ENCODE measurements at places on chromosomes 11 and 22. TPM values are rescaled to one million over a fixed set of nuclear protein-coding genes. Genes with fewer than 3 reads are reported as not detected.

DNA sequence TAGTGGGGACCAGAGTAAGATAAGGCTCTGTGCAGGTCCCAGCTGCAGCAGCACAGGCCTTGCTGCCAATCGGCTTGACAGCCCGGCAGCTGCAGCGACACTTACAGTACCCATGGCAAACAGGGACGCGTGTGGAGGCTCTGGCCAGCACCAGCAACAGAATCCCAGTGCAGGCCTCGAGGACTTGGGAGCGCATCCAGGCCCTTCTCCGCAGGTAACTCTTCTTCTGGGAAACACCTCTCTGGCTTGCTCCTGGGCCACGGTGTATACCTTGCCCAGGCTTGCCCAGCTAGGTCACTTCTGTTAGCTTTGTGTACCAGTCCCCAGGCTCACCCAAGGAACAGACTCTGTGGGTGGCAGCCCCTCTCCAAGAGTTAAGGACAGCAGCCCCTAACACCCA is 126.7 kb downstream of the CTTN start:
- DNase-seq: no peak

DNA sequence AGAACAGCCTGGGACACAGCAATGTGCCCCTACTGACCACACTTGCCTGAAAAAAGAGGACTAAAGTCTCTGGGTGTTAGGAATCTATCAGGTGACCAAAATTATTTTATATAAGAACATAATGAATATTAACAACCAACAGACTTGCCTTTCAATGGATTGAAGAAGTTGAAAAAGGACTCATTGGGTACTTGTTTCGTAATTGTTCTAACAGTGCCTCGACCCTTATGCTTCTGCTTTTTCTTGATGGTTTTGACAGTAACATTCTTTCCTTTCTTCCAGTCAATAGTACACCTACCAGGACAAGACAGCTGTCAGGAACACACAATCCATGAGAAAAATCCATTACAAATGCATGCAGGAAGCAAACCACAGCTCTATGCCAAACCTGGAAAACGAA is 29.0 kb upstream of the PHLDA2 start:
- no peak for DNase-seq

DNA sequence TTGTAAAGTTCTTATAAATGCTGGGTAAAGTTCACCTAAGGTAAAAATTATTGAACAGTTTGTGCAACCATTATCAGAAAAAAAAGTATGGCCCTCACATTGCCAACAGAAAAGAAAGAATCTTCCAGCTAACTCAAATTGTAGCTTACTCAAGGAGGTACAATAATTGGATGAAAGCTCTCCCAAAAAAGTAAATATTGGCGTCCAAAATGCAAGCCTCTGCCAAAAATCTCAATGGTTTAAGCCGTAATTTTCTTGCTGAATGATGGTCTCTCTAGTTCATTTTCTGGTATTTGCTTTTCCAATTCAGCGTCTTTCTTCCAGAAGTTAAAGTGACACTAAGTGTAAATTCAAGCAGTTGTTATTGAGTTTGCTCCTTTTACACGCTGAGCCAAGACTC is 727.3 kb downstream of the LRRC4C start:
- no peak for DNase-seq

DNA sequence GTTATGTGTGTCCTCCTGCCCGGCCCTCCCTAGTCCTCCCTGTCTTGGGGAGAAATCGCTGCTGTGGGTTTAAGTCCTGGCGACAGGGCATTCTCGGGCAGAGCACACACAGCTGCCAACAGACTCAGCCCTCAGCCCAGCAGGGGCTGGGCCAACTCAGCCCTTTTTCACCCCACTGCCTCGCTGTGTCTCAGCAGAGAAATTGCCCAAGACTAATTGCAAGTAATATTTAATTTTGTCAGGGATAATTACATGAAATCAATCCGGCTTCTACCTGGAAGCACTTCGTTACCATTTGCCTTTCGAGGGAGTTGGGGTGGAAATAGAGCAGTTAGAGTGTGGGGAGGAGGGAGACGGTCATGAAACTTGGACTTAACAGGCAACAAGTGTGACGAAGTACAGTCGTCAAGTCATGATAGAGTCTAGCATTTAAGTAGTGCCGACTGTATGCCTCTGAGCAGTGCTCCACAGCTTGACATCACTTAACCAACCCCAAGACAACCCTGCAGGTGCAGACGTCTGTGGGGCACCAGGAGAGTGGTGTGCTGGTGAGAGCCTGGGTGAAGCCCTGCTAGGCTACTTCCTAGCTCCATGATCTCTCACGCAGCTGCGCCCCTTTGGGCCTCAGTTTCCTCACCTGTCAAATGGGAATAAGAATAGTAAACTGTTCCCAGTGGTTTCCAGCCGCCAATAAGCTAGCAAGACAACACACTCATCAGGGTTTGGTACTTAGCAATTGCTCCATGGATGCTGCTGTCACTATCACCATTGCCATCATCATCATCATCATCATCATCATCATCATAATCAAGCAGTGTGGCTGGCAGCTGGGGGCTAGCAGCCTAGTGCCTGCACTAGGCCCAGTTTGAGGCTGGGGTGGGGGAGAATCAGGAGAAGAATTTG is 29.2 kb downstream of the MN1 start:
- DNase-seq: no peak

- DNase-seq: no peak
Observed at GRCh38 chr11:88404932-88405710, 67.6 kb upstream of the CTSC start.

The CARD18 gene
- total RNA-seq: not detected

Data from T-helper 17 cell (primary cell).